Esophagus muscularis mucosa (tissue), 4 donors: ENCODE measurements at places on chromosomes 13 and 19. TPM values are rescaled to one million over a fixed set of nuclear protein-coding genes. Genes with fewer than 3 reads are reported as not detected.

Gene CASP14
- total RNA-seq, result not detected

DNA sequence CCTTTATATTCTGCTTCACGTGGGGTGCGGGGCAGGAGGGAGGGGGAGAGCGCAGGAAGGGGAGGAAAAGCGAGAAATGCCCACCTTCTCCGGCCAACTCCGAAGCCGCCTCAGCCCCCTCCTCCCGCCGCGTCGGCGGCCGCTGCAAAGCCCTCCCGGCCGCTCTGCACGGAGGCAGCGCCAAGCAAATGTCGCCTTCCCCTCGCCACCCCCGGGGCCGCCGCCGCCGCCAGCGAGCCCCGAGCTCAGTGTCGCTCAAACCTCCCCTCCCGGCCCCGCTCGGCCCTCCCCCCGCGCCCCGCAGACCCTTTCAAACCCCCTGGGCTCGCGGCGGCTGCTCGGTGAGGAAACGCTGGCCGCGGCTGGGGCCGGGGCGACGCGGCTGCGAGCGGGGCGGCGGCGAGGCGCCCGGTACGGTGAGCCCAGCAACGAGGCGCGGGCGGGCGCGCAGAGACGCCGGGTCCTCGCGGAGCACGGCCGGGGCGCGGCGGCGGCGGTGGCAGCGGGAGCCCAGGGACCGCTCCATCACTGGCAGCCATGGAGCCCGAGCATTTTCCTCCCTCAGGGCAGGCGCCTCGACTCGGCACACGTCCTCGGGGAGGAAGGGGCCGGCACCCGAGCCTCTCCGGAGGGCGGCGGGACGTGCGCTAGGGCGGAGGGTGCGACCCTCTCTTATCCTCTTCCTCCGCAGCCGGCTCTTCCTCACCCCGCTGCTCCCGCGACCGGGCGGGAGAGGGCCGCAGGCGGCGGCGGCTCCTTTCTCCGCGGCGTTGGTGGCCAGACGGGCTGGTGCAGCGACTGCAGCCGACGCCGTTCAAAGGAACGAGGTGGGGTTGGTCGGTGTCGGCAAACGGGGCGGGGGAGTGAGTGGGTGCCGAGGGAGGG, 463 bp upstream of the TSC22D1 start:
- DNase-seq, result no peak

Gene BRSK1
- total RNA-seq, result 16.9 TPM

Gene RASGRP4
- total RNA-seq, result 4.6 TPM

GRCh38 chr13:101838323-101838722, 385.8 kb downstream of the ITGBL1 start:
- no peak for DNase-seq

Gene ZNF304
- 8.2 TPM for total RNA-seq

- DNase-seq, result no peak
These were observed 56.8 kb downstream of the KCNC3 start for GRCh38 chr19:50272263-50272897.

DNA sequence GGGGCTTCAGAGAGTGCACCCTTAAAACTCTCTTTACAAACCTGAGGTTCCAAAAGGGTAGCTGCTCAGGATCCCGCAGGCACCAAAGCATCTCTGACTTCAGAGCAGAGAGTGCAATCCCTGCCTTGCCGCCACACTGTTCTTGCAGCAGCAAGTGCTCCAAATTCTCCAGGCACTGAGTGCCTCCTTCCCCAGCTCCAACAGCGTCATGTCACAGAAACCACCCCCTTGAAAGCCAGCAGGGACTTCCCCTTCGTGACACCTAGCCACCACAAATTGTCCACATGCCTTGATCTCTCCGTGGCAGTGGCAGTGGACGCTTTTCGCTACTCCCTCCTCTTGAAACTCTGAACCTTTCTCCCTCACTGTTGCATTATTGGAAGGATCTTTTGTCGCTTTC, 39.9 kb downstream of the MBNL2 start:
- DNase-seq, result no peak

DNA sequence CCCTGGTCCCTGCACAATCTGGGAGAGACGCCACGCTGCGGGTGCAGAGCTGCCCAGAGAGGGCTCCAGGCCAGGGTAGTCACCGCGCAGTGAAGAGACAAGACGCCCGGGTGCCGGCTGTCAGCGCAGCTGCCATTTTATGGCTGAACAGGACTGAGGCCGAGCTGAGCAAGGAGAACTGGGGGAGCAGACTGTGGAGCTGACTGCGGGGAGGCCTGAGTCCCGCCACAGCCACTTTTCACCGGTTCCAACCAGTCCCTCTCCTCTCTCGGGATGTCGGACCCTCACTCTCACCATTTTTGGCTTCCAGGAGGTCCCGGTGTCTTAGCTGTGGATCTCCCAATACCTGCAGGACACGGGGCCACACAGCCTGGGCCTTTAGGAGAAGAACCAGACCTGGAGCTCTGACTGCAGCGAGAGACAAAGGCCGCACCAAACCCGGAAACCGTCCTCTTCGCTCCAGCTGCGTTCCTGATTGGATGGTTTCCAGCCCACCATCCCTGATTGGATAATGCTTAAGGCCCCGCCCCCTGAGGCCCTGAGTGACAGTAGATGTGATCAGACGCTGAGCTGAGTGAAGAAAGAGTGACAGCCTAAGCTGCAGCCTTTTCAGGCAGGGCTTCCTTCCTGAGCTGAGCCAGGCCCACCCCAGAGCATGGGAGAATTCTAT, at the start of gene ZNF626:
ZNF626 (minus strand) TSS at position 422 of the 670 bp plus-strand sequence; CDS start at position 297, 125 bp downstream.
- DNase-seq, result peak; percentile 99

Gene DHX34
- total RNA-seq, result 15.6 TPM

GRCh38 chr13:83895994-83896580, 13.8 kb upstream of the SLITRK1 start:
- DNase-seq, result no peak
